ENCODE measurements at places on chromosomes 12 and 14.
A peak's percentile ranks its signal among the peaks of the same experiment; 100 is the strongest.

DNA sequence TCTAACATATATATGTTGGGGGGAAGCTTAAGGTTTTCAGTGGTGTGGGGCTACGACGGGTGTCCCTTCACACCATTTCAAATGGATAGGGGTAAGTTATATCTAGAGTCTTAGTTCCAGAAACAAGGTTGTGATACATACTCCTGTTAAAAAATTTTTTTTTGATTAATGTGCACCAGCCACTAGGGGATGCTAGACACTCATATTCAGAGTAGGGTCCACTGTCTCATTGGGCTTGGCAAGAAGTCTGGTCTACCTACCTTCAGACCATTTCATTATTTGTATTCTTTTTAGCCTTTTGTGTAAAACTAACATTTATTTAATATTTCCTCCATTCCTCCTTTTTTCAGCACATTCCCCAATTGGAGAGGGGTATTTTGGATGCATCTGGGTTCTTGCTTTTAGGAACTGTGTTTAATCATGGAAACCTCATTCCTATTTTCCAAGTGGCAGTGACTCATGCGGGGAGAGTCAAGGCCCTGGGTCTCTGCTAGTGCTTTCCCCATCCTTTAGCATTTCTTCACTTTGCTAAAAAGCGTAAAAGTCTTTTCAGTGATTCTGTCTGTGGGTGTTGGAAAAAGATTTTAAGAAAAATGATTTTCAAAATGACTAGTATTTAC, 33.4 kb downstream of the ANO4 start:
- peak; percentile 12 for DNase-seq

GRCh38 chr12:57343703-57344378, 87.0 kb downstream of the R3HDM2 start:
- no peak for DNase-seq

DNA sequence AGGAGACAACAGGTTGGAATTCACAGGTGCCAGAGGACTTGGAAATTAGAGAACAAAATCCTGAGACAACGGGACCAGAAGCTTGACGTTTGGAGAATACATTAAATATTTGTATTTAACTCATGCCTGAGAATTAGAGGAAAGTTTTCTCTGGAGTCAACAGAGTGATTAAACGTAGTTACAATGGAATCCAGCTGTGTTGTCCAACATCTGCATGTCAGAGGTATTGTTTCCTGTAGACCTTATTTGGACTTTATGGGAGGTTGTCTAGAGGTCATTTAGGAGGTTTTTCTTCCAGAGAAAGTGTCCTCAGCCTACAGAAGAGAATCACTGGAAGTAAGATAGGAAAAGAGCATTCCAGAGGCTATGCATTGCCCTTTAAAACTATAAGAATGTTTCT, 45.1 kb upstream of the RERGL start:
- no peak for DNase-seq

GRCh38 chr12:24617471-24617870, 331.4 kb downstream of the BCAT1 start:
- no peak for DNase-seq

GRCh38 chr14:38063711-38064320, 143.9 kb upstream of the SSTR1 start:
- no peak for DNase-seq

DNA sequence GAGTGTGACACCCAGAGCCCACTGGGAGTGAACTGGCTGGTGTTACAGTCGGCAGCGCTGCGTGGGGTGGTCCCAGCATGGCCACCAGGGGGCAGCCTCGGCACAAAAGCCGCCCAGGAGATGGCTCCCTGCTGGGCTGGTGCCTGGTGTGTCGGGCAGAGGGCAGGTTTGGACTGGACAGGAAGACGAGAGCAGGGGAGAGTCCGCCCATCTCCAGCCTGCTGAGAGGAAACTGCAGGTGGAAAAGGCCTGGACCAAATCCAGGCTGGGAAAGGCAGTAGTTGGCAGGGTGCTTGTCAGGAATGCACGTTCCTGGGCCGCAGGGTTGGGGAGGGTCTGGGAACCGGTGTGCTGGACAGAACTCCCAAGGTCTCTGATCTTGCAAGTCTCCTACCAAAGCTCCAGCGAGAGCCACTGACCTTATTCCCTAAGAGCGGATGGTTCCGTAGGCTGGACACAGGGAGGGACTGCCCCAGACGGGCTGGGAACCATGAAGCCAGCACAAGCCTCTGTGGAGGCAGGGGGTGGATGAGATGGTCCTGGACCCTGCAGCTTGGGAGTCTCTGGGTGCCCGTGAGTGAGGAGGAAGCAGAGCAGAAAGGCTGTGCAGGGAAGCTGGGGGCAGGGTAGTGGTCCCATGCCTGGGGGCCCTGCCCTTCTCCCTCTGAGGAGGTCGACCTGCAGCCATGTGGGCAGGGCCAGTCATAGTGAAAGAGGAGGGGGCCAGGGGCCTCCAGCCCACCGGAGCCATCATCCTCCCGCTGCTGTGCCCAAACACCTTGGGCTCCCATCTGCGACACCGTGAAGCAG, 1.8 kb downstream of the AHNAK2 start:
- peak; percentile 57 for DNase-seq

DNA sequence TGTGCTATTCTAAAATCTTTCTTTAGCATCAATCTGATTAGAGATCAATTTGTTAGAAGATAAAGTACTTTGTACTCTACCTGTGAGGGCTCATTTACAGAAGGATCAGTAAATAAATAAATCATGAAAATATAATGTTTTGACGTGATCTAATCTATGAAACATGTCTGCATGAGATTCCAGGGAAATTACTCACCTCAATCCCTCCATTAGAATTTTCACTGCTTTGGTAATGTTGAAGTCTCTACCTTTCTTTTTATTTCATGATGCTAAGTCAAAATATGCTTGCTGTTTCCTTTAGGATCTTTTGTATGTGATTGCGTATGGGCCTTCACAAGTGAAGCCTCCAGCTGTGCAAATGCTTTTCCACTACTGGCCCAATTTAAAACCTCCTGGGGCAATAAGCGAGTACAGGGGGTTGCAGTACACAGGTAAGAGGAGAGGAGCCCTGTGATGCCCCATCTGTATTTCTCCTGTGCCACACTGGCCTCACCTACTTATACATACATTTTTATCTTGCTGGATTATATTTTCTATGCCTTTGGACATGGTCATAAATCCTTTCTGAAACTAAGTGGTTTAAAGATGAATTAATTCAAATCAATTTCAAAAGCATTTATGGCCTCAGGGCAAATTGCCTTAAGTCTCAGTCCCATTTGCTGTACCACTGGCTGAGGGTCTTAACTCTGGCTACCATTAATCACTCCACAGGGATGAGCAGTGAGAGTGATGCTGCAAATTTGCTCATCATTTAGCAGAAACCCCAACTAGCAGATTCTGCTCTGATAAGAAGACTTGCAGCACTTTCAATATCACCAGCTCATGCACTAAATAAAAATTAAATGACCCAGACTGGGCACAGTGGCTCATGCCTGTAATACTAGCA, 66.4 kb downstream of the UNC79 start:
- no peak for DNase-seq

DNA sequence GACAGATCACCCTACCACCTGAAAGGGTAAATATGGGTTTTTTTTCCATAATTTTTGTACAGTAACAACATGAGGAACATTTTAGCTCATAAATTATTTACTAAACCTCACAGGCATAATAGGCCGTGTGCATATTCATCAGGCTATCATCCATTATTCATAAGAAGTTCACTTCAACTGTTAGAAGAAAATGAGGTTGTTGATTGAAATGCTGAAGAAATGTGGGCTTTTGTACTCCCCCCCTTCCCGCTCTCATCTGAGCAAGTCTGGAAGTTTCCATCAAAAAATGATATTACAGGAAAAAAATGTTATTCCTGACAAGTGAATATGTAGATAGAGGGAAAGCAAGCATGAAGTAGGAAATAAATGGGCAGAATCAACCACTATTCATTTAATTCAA, 7.9 kb upstream of the POU6F1 start:
- no peak for DNase-seq

Measured in cerebellar cortex (tissue), 1 donor.